Mucosa of descending colon (tissue), 3 donors: ENCODE measurements at places on chromosomes 12 and 14. TPM values are rescaled to one million over a fixed set of nuclear protein-coding genes. Genes with fewer than 3 reads are reported as not detected.

DNA sequence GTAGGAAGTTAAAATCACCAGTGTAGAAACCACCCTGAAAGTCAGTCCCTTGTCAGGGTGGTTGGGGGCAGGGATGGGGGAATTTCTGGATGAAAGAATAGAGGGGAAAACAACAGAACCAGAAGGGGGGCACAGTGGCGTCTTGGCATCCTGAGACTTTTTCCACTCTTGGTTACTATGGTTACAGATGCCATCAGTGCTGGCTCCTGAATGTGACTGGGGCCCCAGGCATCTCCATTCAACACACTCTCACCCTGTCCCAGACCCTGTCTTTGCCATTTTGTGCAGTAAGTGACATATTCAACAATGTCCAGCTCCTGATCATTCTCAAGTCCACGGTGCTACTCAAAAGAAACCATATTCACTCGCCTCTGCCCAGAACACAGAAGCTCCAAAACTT is 11.3 kb downstream of the KCNK10 start:
- no peak for DNase-seq

- DNase-seq, result peak; percentile 86
Observed at GRCh38 chr14:31950764-31951637, 126.1 kb upstream of the ARHGAP5 start.

GRCh38 chr14:73246387-73247150 is 9.3 kb downstream of the PAPLN start:
- DNase-seq, result peak; percentile 13

DNA sequence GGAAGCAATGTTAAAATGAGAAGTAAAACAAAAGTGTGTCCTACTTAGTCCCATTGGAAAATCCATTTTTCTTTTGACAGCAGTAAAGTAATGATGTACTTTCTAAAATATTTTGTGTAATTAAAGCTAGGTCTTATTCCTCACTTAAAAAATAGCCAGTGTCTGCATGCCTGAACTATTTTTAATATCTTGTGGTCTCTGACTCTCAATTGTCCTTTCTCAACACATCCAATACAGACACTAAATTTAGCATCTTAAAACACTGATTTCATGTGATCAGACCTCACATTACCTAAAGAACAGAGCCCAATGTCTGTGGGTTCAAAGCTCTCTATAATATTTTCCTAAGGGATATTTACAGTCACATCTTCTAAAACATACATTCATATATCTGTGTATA is 108.0 kb downstream of the DERA start:
- DNase-seq, result no peak

DNA sequence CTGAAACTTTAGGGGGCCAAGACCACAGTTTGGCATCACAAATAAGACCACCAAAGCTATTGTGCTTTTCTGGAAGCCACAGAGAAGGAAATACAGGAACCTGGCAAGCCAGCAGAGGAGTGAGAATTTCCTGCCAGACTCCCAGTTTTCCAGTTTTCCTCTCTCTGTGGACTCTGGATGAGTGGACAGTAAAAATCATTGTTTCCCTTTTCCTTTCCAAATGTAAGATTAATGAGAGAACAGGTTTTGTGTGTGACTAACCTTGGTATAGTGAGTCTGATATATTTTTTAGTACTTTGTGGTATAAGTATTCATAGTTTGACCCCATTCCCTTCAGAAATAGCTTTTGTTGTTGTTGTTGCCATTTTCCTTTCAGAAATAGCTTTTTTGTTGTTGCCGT is 2.6 kb upstream of the TAC3 start:
- no peak for DNase-seq

- DNase-seq, result peak; percentile 56
Observed at GRCh38 chr14:61444215-61444768, 122.9 kb downstream of the PRKCH start.

DNA sequence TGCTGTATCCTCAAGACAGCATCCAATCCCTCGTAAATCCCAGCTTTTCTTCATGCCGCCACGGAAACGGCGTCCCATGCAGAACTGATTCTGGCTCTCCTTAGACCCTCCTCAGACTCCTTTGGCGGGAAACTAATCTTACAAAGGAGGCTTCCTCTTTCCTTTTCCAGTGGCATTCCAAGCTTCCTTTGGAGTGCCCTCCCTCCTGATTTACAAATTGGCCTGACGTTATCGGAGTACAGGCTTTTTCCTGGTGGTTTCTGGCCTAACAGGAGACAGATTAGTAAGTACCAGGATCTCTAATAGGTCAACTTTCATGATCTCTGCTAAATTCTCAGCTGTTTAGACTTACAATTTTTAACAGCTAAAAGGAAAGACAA is 1.3 kb upstream of the ZDHHC17 start:
- no peak for DNase-seq

DNA sequence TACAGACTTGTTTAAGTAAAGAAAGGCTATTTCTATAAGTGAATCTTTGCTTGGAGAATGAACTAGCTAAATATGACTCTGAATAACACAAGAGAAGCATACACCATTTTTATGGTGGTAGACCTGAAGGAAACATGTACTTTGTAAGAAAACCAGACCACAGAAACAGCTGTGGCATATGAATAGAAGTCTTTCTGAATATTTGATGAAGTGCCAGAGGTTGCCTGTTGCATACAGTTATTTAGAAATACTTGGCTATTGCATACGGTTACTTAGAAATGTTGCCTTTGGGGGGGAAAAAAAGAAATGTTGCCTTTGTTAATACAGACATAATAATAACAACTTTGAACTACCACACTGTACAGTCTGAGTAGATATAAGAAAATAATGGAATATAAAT is 16.8 kb upstream of the LEMD3 start:
- no peak for DNase-seq

LMNTD1 gene
- total RNA-seq, result not detected

DNA sequence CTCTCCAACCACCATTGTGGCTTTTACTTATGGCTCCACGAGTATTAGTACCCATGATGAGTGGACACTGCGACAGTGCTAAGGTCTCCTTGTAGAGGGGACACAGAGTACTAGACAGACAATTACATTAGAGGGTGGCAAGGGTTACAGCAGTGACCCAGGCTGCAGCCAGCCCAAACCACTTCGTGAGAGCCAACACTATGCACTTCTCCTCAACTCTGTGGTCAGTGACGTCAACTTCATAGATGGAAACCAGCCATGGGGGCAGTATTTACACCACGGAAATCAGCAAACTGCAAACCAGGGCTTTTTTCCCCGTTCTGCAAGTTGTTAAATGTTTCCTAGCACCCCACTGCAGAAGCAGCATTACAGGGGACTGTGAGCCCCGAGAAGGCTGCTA is 61.6 kb upstream of the ZFP36L1 start:
- no peak for DNase-seq

- no peak for DNase-seq
Observed at GRCh38 chr12:101695706-101696105, 1.7 kb upstream of the CHPT1 start.

TESPA1 gene
- total RNA-seq, result 0.75 TPM
